ENCODE measurements at places on chromosomes 3 and 15.

GRCh38 chr3:37907371-37907770 lies 45.7 kb downstream of the CTDSPL start:
- DNase-seq: no peak

GRCh38 chr3:15602146-15602536 lies 596 bp downstream of the BTD start:
- no peak for DNase-seq

DNA sequence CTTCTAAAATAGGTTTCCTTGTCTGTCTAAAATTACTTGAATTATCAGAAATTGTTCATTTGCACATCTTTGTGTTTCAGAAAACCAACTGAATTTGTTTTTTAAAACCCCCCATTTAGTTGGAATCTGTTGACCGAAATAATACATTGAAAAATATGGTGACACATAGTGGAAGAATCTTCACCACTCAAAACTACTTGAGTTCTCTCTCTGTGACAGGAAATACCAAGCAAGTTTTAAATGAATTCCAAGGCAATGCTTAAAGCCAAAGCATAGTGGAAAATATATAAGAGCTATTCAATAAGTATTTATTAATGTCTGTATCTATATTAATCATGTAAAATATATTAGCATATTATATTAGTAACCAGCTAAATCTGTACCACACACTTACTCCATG lies 224.9 kb upstream of the COL8A1 start:
- DNase-seq: no peak

- no peak for DNase-seq
These were observed 97.8 kb downstream of the DNAH12 start for GRCh38 chr3:57446318-57446841.

GRCh38 chr15:65330934-65331645 lies 26.6 kb downstream of the RNU5B-1 start:
- DNase-seq: no peak

- no peak for DNase-seq
These were observed 572.0 kb upstream of the TGFBR2 start for GRCh38 chr3:30034246-30034991.

DNA sequence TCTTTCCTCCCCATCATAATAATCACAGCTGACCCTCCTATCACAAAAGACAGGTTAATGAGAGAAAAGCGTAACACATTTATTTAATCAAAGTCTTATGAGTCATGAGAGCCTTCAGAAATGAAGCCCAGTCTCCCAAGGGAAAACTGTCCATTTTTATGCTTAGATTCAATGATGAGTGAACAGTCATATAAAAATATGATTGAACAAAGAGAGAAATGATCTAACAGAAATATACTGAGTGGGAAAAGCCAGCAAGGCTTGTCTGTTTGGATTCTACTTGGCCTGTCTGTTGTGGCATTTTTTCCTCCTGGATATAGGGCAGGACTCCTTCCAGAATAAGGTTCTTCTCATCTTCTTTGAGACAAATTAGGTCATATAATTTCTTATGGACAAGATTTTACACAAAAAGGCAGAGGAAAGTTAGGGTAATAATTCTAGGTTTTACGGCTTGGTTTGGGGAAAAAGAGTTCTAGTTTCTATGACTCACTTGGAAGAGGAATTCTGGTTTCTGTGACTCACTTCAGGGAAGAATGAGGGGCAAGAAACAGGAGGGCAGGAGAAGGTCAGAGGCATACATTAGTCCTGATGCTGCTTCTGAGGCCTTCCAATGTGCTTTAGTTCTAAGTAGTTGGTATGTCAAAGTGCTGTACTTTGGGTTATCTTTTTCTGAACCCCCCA lies 534.2 kb downstream of the ZIC1 start:
- no peak for DNase-seq

GRCh38 chr15:83208367-83208661 lies 691 bp upstream of the HDGFL3 start:
- no peak for DNase-seq

DNA sequence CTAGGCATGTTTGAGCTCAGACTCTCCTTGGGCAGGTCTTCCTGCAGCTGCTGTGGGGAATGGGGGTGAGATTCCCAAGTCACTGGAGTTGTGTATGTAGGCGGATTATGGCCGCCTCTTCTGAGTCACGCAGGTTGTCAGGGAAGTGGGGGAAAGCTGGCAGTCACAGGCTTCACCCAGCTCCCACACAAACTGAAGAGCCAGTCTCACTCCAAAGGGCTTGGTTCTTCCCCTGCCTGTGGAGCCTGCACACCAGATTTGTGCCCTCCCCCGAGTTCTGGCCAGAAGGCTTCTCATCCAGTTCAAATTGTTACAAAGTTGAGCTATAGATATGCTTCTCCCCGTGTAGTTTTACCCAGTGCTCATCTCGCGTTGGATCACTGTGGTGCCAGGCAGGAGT lies 53.5 kb downstream of the CPNE4 start:
- DNase-seq: no peak

DNA sequence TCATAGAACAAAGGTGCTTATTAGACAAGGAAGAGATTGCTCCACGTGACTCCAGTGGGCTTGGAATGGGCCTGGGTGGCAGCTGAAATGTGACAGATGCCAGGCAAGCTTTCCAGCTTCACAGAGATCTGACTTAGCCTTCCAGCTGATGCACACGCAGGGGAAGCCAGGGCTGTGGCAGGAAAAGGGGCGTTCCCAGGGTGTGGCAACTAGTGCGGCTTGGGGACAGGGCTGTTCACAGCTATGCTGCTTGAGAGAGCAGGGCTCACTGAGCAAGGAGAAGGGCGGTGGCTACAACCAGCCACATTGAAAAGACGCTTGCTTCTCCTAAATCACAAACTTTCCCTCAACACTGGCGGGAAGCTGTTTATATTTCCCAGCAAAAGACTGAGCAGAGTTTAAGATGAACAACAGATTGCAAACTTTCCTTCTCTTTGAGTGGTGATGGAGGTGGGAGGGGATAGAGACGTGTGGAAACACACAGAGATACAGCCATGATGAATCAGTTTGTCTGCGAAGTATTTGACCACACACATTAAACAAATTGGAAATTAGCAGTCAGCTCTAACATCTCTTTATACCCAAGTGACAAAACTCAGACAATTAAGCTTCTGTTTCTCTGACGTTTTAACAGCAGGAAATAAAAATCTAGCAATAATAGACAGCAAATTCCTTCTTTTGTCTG lies 127.5 kb downstream of the BDH1 start:
- DNase-seq: no peak

DNA sequence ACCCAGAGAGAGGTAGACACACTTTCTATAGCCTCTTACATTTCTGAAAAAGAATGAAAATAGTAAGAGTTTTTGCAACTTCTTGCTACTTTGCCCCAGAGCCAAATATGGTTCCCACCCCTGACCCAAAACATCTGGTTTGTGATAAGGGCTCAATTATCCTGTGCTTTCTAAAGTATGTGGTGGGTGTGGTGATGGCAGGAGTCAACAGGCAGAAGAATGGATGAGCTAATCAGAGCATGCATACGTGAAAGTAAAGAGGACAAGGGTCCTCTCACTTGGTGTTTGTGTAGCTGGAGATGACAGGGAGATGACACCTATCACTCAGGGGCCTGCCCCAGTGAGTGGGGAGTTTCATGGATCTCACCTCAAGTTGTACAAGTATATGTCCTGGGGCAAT lies 19.1 kb downstream of the KBTBD8 start:
- DNase-seq: no peak

GRCh38 chr3:126527006-126527405 lies 3.1 kb downstream of the CHST13 start:
- DNase-seq: no peak
